ENCODE measurements at places on chromosomes 5 and 9. TPM values are rescaled to one million over a fixed set of nuclear protein-coding genes. Genes with fewer than 3 reads are reported as not detected.

The PCA3 gene
- not detected for total RNA-seq

The FBXL7 gene
- total RNA-seq: 0.92 TPM

The PRXL2C gene
- total RNA-seq: 19.1 TPM

The SPINK13 gene
- total RNA-seq: not detected

The RASEF gene
- total RNA-seq: 7.4 TPM

The PRRX2 gene
- total RNA-seq: 1.7 TPM

The OTP gene
- not detected for total RNA-seq

The CAMK4 gene
- 28.1 TPM for total RNA-seq

The LSM11 gene
- total RNA-seq: 9.0 TPM

The WNK2 gene
- 2.8 TPM for total RNA-seq

The MLLT3 gene
- total RNA-seq: 2.1 TPM

The MARCOL gene
- not detected for total RNA-seq

The ANGPTL2 gene
- total RNA-seq: 18.6 TPM

The HMMR gene
- total RNA-seq: 78.3 TPM

The BHMT2 gene
- total RNA-seq: 8.0 TPM

The ADAMTSL1 gene
- 16.6 TPM for total RNA-seq

The ABO gene
- not detected for total RNA-seq

The CCNI2 gene
- total RNA-seq: 0.09 TPM

The PTPRD gene
- 5.7 TPM for total RNA-seq

The FPGS gene
- total RNA-seq: 117 TPM
